GM20000 (cell line): ENCODE measurements at places on chromosomes 13 and 19.

DNA sequence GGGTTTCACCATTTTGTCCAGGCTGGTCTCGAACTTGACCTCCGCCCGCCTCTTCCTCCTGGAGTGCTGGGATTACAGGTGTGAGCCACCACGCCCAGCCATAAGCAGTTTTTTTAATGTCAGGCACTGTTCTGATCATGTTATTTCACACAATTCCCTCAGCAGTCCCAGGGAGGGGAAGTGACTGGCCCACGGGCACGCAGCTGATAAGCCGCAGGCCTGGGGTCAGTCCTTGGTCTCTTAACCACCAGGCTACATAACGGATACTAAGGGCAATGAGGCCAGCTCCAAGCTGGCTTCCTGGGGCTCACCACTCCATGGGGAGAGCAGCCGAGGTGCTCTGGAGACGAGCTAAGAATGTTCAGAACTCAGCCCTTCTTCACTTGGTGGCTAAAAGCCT is 13.5 kb downstream of the BRSK1 start:
- DNase-seq, result no peak

DNA sequence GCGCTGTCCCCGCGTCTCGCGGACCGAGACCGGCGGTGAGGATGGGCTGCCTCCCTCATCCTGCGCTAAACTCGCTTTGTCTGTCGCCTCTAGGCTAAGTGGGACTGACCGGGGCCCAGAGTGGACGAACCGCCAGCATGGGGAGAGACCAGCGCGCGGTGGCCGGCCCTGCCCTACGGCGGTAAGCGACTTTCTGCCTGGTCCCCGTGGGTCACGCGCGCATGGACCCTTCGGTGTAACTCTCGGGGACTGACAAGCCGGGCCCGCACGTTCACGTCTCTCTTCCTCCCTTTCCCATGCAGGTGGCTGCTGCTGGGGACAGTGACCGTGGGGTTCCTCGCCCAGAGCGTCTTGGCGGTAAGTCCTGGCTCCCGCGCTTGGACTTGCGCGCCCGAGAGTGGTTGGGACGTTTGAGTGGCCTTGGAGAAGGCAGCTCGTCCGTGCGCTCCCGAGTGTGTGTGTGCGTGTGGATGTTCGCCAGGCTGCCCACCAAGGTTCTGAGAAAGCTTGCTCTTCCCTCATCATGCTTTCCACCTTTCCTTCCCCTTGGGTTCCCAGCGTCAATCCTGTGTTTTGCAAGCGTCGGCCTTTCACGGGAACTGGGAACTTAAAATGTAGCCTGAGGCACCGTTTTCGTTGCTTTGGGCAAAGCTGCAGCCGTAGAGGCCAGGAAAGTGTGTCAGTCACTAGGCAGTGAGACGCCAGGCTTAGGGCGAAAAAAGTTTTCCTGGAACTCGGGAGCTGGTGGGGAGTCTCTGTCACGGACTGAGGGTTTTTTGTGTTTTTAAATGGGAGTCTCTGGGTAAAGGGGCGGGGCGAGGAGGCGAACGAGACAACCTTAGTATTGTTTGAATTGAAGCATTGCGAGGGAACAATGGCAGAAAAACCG is 927 bp downstream of the COL4A2 start:
- no peak for DNase-seq

- no peak for DNase-seq
Measured at GRCh38 chr13:20403826-20404225, 121.8 kb downstream of the CRYL1 start.

DNA sequence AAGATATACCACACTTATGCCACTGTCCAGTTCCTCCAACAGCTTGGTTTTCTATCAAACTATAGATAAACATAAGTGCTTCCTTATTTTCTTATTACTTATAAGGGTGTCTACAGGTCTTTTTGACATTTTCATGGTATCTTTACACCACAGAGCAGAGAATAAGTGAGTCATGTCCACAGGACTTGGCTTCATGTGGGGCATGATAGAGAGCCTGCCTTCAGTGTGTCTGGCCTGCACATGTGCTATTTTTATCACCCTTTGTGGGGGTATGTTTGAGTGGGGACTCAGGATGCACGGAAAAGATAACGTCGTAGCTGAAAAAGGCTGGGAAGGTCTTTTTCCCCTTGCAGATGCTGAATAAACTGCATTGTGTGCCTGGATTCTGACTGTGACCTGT is 8.1 kb upstream of the STOML3 start:
- no peak for DNase-seq

- no peak for DNase-seq
Measured at GRCh38 chr13:19890030-19890429, 26.6 kb upstream of the ZMYM5 start.
